ENCODE measurements at places on chromosomes 12 and 14.

GRCh38 chr14:101521473-101521915 is 39.8 kb upstream of the DIO3 start:
- no peak for DNase-seq

GRCh38 chr14:90451443-90451842 is 54.6 kb downstream of the CALM1 start:
- no peak for DNase-seq

GRCh38 chr12:27711317-27711682 is 668 bp downstream of the MRPS35 start:
- DNase-seq, result peak; percentile 4

GRCh38 chr12:80291108-80291754 is 152.8 kb upstream of the PTPRQ start:
- no peak for DNase-seq

GRCh38 chr14:95431199-95432143 is 85.0 kb downstream of the SYNE3 start:
- DNase-seq, result no peak

DNA sequence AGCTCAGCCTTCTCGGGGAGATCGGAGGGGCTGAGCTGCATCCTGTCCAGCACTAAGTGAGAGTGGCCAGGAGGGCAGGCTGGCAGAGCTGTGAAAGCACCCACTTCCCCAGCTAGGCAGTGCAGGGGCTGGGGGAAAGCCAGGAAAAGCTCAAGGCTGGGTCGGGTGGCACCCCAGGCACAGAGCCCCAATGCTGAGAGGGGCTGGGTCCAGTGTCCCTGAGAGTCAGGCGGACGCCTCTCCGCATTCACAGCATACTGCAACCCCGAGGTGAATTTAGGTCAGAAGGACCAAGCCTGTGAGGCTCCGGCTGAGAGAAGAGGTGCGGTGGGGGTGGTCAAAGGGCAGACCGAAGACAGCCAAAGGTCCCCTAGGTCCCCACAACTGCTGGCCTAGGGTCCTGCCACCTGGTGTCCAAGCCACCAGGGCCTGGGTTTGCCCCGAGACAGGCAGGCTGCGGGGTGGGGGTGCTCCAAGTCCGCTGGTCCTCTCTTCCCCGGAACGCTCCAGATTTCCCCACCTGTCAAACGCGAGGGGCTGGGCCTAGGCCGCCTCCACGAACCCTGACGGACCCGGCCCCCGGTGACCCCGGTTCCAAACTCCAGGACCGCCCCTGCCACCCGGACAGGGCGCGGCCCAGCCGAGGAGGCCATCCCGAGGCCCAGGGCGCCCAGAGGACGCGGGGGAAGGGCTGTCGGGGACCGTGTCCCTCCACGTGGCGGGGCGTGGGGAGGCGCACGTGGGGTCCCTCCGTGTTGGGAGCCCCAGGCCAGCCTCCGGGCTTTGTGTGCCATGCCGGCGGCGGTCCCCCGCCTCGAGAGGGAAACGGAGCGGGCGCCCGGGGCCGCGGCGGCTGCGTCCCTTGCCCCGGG is 527 bp downstream of the CAMKK2 start:
- DNase-seq, result no peak

DNA sequence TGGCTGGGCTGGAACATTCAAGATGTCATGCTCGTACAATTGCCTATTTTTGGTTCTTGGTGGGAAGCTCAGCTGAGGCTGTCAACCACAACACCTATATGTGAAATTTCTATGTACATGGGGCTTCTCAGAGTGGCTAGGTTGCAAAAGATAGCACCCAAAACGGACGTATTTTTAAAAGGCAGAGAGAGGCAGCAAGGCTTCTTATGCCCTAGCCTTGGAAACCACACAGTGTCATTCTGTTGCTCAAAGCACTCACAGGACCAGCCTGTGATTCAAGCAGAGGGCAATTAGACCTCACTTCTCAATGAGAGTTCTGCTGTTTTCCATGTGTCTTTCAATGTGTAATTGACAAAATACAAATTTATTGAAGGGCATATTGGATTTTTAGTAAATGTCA is 134.0 kb downstream of the GXYLT1 start:
- no peak for DNase-seq

- no peak for DNase-seq
Observed at GRCh38 chr12:46462641-46463355, 90.2 kb upstream of the SLC38A2 start.

GRCh38 chr14:39212693-39213092 is 21.0 kb upstream of the MIA2 start:
- DNase-seq, result no peak

DNA sequence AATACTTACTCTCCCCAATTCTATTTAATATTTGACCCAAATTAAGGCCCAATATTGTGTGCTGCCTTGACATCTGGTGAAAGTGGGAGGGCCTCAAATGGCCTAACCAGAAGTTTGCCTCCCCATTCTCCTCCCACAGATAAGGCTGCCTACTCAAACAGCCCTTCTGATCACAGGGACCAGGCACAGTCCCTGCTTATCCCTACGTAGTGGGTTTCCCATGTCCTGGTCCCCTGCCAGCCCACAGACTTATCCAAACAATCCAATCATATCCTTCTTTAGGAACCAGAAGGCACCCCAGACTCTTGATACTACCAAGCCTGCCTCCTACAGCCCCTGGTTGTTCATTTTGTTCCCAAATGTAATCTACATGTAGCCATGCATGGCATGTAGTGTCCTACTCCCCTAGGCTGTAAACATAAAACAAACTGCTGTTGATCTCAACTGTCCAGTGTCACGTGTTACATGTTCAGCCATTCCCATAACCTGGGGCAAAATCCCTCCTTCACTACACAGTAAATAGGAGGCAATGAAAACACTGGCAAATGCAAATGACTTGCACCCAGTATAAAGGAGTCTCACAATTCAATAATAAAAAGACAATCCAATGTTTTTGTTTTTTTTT is 49.3 kb downstream of the EEA1 start:
- no peak for DNase-seq

DNA sequence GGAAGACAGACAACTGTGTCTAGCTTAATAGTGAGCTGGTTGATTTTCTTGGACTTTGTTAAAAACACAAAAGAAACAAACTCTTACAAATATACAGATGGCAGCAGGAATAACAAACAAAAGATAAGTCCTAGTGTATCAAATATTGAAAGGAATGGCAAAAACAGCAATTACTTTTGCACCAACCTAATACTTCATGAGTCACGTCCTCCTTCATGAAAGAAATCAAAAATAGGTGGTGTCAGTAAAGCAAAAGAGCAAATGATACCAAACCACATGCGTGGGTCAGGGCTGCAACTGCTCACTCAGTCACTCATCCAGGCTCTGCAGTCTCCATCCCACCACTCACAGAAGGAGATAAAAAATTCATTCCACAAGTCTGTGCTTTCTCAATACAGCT is 11.8 kb downstream of the ATG14 start:
- DNase-seq, result no peak

DNA sequence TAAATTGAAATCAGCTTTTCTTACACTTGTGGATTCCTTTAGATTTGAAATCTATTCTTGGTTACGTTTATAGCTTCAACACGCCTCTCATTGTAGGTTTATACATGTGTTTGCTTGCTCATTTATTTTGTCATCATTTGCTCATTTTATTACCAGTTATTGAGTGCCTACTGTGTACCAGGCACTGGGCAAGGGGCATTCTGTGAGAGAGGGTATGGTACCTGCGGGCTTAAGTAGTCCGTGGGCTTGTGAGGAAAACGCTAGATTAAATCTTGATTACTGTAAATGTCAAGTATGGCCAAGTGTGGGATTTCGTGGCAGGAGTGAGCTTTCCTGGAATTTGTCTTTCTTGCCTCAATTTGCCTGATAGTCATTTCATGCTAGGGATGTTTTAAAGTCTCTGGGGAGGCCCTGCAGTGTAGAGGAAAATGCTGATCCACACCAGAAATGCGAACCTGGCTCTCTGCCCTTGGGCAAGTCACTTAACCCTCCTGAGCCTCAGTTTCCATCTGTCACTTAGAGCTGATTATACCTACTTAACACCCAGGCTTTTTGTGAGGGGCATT is 92.7 kb downstream of the CACNA1C start:
- no peak for DNase-seq

DNA sequence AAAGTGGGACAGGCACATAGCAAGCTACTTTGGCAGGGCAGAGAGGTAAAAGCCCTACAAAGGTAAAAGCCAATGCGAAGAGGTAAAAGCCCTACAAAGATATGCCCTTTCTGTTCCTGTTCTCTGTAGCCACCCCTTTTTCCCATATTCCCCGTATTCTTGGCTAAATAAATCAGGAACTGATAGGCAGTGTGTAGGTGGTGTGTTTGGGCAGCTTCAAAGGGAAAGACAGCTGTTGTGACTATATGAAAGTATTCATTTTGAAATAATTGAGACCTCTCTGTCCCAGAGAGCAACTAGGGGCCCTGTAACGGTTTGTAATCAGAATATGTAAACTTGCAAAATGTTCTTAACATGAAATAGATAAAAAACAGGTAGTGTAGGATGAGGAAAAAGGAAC is 11.3 kb upstream of the SLC41A2 start:
- no peak for DNase-seq

DNA sequence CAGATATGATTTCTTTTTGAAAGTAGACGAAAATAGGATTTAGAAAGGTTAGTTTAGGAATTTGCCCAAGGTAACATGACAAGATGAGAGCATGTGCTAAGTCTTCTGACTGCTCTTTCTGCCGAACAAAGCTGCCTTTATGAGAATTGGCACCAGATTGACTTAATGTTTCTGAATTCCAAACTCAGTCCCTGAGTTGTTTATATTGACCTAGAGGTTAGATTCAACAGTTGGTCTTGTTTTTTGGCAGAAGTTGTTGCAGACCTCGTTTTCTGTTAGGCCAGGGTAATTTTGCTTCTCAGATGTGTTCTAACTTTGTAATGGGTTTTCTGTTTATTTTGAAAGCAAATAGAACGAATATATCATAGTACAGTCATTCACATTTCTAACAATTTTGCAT is 61.5 kb upstream of the LRTM2 start:
- DNase-seq, result no peak

DNA sequence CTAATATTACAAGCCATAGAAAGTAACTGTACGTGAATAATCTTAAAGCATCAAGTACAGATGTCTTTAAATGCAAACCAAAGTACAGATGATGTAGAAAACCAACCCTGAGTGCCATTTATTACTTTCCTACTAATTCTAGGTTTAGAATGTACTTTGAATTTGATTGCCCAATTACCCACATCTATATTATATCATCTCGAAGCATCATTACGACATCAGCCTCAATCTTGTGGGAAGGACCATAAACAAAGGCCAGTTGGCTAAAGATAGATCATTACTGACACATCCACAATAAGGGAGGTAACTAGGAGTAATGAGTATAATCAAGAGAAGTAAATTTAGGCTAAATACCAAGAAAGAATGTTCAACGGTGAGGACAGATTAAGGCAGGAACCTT is 478.9 kb downstream of the BCAT1 start:
- DNase-seq, result no peak

DNA sequence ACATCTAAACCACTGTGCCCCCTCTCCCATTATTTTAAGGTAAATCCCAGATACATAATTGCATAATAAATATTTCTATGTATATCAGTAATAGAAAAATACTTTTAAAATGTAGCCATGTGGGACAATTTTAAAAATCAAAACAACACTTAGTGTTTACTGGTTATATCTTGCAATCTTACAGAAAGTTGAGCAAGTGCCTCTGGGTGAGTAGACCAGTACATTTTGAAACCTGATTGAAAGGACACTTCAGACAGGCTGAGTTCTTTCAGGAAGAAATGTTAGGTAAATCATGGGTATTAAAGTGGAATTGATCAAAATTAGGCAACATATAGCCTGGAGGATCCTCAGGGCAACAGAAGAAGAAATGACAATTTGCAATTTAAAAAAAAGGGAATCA is 7.2 kb downstream of the SLC38A4 start:
- DNase-seq, result no peak

GRCh38 chr12:101927036-101927435 is 49.7 kb downstream of the DRAM1 start:
- no peak for DNase-seq

DNA sequence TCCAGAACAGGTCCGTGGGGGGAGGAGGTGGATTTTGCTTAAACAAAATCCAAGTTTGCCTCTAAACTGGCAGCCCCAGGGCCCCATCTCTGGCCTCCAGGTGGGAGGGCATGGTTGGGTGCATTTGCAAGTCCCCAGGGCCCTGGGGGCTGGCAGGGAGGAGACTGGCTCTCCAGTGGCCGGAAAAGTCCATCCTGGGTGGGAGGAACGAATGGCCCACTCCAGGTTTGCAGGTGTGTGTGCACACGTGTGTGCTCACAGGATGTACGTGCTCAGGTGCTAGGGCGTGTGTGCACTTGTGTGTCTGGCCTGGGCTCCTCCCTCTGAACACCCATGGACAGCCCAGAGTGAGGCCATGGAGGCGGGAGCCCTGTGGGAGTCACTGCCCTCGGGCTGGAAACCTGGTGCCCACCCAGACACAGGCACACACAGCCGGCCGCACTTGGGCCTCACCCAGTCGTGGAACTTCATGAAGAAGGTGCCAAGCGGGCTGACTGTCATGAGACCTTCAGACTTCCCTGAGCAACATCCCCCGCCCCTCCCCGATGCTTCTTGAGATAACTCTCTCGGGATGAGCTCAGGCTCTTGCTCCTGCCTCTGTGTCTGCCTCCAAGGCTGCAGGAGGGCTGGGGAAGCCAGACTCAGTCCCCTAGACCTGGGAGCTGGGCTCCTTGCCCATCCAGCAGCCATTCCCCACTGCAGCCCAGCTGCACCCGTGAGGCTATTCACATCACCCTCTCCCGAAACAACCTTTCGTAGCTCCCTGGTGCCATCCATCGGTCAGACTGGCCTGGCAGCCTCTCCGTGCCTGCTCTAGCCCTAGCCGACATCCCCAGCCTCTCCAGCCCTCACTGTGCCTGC is 9.4 kb downstream of the AHNAK2 start:
- no peak for DNase-seq

- DNase-seq, result no peak
Observed at GRCh38 chr12:90970471-90970870, 15.5 kb upstream of the CCER1 start.

DNA sequence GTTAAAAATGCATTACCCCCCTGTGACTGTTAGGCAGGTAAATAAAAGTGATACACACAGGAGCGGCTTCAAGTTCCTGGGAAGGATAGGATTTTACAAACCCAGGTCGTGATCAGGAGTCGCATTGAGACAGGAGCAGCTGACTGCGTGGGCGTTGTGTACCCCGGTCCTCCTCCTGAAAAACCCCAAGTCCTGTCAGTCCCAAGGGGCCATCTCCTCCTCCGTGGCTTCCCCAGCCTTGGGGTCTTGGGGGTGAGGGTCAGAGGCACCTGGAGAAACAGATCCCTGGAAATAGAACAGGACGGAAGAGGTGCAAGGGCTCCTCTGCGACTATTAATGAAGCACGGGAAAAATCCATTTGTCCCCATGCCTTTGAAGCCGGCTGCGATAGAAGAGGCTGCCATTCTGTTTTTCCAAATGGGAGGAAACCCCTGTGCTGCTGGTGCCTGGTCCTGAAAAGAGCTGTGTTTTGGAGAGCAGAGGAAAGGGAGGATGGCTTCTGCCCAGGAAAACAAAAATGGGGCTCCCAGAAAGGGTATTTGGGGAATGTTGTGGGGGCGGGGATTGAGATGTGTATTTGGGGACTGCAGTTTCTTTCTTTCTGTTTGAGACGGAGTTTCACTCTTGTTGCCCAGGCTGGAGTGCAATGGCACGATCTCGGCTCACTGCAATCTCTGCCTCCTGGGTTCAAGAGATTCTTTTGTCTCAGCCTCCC is 143.1 kb downstream of the ZNF664 start:
- no peak for DNase-seq

Measured in CD4-positive, alpha-beta T cell treated with Interleukin-15 for 4 hours (primary cell).